ENCODE measurements at places on chromosomes 5 and 9.
A peak's percentile ranks its signal among the peaks of the same experiment; 100 is the strongest.

- DNase-seq = no peak
These were observed 171.7 kb downstream of the COL23A1 start for GRCh38 chr5:178418471-178419010.

GRCh38 chr9:138060881-138061280 is 183.3 kb downstream of the CACNA1B start:
- no peak for DNase-seq

DNA sequence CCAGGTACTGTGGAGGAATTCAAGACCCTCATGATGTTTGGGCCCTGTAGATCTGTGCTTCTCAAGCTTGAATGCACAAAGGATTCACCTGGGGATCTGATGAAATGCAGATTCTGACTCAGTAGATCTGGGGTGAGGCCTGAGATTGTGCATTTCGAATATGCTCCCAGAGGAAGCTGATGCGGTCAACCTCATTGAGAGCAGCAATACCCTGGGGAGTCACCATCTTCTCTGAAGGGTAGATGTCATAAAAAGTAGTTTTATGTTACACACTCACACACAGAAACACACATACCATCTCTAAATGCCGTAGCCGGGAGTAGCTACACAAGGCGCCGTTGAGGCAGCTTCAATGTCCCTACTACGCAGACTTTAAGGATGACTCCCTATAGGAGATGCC is 55.8 kb upstream of the CPEB4 start:
- no peak for DNase-seq

GRCh38 chr5:87347272-87347671 is 65.5 kb downstream of the CCNH start:
- no peak for DNase-seq

DNA sequence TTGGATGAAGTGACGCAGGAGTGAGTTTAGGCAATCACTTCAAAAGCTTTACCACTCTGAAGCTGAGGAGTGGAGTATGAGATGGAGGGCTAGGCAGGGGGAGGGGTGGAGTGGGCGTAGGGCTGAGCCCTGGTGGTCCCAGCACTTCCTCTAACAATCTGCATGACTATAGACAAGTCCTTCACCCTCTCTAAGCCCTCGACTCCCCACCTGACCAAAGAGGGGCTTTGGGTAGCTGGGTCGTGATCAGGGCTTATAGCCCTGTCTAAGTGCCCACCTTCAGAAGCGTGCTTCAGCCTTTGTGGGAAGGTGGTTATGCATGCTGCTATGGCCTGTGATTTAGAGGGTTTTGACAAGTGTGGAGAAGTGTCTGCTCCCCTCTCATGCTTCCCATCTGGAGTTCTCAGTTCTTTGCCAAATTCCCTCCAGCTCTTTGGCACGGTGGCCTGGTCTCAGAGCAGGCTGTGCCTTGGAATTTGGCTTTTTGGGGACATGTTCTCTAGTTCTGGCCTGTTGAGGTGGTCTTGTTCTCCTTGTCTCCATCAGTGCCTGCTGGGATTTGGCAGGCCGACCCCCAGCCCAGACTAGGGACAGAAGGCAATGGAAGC is 53.0 kb downstream of the ACTBL2 start:
- no peak for DNase-seq

DNA sequence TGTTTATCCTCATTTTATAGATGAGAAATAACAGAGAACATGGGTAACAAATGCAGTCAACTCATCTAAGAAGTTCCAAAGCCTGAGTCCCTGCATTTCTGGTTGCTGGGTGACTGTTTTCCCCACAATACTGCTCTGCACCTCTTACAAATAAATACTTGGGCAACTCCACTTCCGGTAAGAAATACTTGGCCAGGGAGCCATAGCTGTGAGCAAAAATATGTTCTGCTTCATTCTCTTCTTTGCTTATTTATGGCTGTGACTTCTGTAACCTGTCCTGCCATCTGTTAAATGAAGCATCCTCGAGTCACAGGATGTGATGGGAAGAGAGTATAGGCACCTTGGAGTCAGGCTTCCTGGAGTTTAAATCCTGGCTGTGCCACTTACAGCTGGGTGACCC is 49.9 kb downstream of the GDNF start:
- no peak for DNase-seq

- peak; percentile 80 for DNase-seq
These were observed at the start of gene RNF130 for GRCh38 chr5:180071531-180072255. RNF130 (minus strand) TSS chr5:180071759; CDS start chr5:180071702, 57 bp downstream.

- no peak for DNase-seq
These were observed 1717.1 kb downstream of the EFNA5 start for GRCh38 chr5:105953616-105954015.

- DNase-seq = no peak
These were observed 29.4 kb upstream of the GDA start for GRCh38 chr9:72119853-72120252.

- no peak for DNase-seq
These were observed 17.8 kb downstream of the PTBP3 start for GRCh38 chr9:112315331-112316257.

- no peak for DNase-seq
These were observed 25.1 kb upstream of the SEC16A start for GRCh38 chr9:136507992-136508375.

DNA sequence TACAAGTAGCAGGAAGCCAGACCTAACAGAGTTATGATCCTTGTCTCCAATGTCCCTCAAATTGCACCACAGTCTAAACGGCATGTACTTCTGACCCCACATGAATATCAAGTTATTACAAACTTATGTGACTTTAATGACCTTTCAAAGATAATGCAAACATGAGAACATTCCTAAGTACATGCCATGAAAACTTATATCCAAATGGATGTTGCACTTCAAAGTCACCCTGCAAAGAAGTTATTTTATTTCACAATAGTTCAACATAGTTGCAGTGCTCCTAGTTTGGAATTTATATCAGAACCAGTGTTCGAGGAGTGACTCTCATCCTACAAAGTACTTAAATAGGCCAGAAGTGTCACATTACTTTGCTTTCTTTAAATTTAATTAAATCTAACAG is 41.2 kb upstream of the ITGA1 start:
- no peak for DNase-seq

GRCh38 chr5:96972599-96973334 is 36.9 kb downstream of the LNPEP start:
- DNase-seq = no peak

DNA sequence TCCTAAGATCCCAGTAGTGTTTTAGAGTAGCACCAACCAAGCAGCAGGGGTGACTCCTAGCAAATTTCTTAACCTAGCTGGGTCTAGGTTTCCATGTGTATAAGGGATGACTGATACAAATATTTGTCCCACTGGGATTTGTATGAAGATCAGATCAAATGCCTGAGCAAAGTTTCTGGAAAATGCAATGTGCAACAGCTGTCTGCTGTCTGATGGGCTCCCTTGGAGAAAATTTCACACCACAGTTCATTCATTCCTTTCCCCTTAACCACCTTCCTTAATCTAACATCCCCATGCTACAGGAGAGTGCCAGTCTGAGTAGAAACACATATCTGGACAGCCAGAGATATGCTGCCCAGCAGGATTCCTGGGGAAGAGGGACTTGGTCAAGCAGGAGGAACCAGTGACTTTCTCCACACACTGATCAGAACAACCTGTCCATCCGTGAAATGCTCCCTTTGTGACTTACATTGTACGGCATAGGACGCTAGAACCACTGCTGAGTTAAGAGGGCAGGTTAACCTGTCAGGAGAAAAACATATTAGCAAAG is 53.3 kb downstream of the PTPN3 start:
- no peak for DNase-seq

DNA sequence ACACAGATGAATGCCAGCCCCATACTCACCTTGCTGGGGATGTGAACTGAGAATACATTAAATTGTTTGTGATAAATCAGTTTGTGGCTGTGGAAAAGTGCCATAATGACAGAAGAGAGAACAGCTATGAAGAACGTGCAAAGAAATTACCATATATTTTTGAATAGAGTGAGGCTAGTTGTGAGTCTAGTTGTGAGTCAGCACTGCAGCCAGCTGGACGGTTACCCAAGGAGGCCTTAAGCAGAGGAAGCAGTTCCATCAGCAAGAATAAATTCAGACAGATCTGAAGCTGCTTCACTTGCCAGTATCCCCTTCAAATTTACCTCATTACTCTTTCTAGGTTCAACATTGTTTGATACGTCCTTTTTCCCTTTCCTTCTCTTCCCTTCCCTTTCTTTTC is 446.0 kb downstream of the MTRR start:
- no peak for DNase-seq

DNA sequence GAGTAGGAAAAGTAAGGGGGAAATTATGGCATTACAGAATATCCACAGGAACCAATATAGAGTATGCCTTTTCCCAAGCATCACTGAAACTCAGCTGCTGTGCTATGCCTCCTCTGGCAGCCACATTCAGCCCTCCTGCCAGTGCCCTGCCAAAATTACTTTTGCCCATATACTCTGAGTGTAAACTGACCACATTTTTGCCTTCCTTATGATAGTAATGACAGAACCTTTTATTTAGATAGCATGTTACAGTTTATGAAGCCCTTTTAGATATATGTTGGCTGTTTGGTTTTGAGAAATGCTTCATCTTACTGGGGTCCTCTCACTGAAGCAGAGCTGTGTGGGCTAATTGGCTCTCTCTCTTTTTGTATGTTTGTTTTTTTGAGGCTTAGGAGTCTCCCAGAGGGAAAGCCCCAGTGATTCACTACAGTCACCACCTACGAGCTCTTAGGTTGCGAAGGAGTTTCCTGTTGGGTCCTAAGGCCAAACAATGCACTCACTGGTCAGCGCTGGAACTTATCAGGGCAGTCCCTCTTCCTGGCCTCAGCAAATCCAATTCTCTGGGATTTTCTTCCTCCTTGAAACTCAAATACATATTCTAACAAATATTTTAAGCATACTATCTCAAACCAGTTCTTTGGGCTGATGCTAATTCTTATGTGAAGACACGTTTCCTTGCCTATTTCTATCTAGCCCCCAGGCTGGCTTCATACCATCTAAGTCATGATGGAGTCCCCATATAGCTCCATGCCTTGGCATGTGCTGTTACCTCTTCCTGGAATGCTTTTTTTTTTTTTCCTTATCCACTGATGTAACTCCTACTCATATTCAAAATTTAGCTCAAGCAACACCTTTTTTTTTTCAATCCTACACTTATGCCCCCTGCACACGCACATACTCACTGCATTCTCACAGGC is 3.7 kb downstream of the PHF24 start:
- no peak for DNase-seq
